ENCODE measurements at places on chromosomes 12 and 14.

DNA sequence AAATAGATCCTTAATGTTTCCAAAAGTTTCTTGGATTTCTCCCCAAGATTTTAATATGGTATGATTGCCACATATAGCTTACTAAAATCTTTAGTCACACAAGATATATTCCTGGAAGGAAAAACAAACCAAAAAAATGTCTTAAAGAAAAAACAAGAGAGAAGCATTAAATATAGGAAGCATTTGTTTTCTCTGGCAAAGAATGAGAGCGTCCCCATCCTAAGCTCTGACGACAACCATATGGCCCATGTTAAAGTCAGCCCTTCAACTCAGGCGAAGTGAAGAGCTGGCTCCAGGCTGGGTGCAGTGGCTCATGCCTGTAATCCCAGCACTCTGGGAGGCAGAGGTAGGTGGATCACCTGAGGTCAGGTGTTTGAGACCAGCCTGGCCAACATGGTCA is 35.6 kb downstream of the GCH1 start:
- DNase-seq: no peak

- DNase-seq: no peak
These were observed 179.3 kb upstream of the GZMB start for GRCh38 chr14:24813089-24813815.

- no peak for DNase-seq
These were observed 1.9 kb upstream of the DYNC1H1 start for GRCh38 chr14:101962503-101962874.

DNA sequence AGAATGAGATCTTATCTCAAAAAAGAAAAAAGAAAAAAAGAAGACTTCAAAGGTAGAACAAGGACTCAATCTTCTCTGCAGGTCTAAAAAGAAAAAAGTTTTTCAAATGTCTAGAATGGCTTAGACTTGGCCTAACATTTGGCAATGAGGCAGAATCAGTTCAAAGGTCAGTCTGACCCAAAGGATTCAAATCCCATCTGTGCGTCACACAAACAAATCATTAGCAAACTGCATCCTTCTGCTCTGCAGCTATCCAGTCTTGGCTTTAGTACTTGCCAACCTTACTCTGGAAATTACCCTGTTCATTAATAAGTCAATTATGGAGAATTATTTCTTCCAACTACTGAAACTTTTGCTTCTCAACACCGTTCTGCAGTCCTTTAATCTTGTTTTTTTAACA is 3.1 kb downstream of the YAF2 start:
- no peak for DNase-seq

DNA sequence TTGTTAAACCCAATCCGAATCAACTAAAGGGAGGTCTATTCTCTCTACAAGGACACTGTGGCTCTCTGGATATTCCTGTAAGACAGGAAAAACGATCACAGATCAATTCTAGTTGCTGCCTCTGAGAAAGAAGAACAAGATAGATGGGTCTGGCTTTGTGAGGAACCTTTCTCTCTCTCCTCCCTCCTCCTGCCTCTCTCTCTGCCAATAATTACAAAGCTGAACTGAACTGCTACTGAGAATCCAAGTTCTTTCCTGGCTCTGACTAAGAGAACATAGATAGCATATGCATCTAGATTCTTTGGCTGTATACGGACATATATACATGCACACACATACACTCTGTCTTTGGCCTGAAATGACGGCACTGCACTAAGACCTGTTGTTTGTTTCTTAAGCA is 27.6 kb downstream of the ETV6 start:
- DNase-seq: no peak
